Activated CD4-positive, alpha-beta T cell treated with anti-CD3 and anti-CD28 coated beads for 4 hours (primary cell): ENCODE measurements at places on chromosomes 2 and 18.

- DNase-seq, result no peak
Measured at GRCh38 chr2:43754180-43754579, 19.7 kb upstream of the DYNC2LI1 start.

GRCh38 chr18:581096-581495, 916 bp downstream of the CETN1 start:
- DNase-seq, result no peak

DNA sequence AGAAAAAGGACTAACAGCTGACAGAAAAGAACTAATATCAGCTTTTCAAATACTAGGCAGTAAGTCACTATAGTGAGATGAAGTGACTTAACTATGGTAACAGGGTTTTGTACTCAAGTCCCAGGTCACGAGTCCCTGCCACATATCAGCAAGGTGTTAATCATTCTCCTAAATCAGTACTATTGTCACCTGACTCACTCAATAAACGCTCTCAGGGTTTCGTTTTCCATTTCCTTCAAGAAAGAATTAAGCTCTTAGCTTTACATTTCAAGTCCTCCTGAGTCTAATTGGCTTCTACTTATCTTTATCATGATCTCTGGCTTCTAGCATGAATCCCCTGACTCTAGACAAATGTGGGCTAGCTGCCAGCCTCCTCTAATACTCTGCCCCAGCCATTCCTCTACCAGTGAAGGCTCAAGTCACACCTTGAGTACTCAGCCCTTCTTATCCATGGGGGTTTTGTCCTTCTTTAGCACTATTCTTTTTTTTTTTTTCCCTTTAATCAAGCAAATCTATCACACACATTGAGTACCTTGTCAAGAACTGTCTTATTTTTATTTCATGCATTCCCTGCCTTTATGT, 20.0 kb downstream of the BUB1 start:
- no peak for DNase-seq

GRCh38 chr18:49161627-49162026, 210.9 kb upstream of the SMAD7 start:
- DNase-seq, result no peak

DNA sequence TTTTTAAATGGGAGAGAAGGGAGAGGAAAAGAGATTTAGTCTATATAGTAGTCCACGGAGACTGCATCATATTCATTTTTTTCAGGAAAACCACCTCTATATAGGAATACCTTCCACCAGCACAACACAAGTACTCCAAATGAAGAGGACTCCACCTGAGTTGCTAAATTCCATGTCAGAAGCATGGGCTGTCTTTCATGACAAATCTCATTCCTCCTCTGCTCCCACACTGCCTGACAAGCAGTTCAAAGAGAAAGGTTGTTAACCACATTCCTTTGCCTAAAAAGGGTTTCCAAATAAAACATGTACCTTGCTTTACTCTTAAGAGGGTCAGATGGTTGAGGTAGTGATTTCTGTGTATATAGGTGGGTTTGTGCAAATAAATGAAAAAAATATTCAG, 122.0 kb downstream of the TMEFF2 start:
- no peak for DNase-seq
